ENCODE measurements at places on chromosomes 1 and 21. TPM values are rescaled to one million over a fixed set of nuclear protein-coding genes. Genes with fewer than 3 reads are reported as not detected.

- no peak for DNase-seq
Measured at GRCh38 chr1:33348676-33349080, 27.8 kb upstream of the A3GALT2 start.

DNA sequence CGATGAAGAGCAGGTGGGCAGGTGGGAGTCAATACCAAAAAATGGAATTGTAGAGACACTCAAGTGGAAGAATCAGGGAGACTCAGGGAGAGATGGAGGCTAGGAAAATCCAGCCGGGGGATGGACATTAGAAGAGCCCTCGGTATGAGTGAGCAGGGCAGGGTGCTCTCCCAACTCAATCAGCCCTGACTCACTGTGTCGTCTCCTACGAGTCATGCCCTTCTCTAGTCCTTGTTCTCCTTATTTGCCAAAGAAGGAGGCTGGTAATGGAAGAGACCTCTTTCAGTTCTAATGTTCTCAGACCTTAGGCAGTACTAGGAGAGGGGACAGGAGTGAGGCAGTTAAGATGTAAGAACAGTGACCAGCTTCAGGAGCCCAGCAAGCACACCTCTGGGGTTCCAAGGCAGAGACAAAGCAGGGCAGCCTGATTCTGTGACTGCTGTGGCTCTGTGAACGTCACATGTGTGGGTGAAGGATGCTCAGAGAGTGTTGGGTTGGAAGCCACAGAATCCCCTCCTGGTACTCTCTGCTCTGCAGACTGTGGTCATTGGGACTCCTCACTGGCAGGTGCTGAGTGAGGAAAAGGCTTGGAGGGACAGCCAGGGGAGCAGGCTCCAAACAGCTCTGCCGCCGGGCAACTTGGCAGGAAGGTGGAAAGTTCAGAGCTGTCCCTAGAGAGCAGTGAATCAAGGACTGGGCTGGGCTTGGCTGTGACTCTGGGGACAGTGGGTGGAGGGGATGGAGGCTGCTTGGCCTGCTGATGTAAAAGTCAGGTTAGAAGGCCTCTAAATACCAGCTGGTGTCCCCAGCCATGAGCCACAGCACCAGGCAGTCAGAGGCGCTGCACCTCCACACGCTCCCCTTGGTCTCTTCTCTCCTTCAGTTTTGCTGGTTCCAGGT is 11.1 kb upstream of the GJA5 start:
- DNase-seq, result no peak

SH2D2A gene
- 6.7 TPM for total RNA-seq

DNA sequence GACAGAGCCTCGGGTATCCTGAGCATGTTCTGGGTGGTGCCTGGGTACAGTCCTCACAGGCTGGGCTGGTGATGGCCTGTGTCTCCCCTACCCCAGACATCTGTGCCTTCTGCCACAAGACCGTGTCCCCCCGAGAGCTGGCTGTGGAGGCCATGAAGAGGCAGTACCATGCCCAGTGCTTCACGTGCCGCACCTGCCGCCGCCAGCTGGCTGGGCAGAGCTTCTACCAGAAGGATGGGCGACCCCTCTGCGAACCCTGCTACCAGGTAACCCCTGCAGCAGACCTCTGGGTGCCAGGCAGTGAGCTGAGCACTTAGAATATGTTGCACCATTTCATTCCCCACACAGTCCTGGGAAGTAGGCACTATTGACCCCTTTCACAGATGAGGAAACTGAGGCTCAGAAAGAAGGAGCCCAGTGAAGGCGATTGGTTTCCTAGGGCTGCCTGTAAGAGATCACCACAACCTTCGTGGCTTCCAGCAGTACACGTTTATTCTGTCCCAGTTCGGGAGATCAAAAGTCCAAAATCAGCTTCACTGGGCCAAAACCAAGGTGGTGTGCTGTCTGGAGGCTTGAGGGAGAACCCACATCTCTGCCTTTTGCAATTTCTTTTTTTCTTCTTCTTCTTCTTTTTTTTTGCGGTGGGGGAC is 11.8 kb downstream of the FBLIM1 start:
- DNase-seq, result no peak

- DNase-seq, result no peak
Measured at GRCh38 chr1:204359474-204360255, at the start of gene PLEKHA6. Gene PLEKHA6, minus strand, starts transcription at chr1:204359929. Its CDS starts 86,202 bp downstream, at chr1:204273727.

B3GALT2 gene
- 2.3 TPM for total RNA-seq

DNA sequence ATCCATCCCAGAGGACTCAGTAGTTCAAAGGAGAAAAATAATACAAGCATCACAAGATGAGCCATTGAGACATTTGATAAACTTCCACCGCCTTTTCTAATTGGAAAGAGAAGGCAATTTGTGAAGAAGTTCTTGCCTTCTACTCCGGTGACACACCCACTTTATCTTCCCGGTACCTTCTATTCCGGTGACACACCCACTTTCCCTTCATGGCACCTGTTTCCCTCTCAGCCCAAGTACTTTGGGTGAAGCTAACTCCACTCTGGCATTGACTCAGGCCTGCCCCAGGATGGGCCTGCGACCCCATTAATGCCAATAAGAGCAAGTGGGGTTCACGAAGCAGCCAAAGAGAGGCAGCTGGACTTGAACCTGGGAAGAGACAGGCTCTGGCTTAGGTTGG is 38.2 kb downstream of the CLDN14 start:
- no peak for DNase-seq

XKR8 gene
- 4.6 TPM for total RNA-seq
